Stimulated activated CD4-positive, alpha-beta T cell treated with anti-CD3 and anti-CD28 coated beads, Interleukin-1b, Interleukin-23, amount 100 ng/mL, for 24 hours (primary cell): ENCODE measurements at places on chromosomes 3 and 15.

DNA sequence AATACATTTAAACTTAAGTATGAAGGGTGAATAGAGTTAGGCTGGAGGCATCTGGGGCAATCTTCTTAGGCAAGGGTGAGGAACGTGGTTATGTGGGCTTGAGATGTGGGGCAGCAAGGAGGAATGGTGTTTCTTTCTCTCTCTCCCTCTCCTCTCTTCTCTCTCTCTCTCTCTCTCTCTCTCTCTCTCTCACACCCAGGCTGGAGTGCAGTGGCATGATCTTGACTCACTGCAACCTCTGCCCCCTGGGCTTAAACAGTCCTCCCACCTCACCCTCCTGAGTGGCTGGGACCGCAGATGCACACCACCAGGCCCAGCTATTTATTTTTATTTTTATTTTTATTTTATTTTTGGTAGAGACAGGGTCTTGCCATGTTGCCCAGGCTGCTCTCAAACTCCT lies 4.0 kb upstream of the MGA start:
- DNase-seq: no peak

- DNase-seq: no peak
Measured at GRCh38 chr3:36373084-36373483, 7.2 kb upstream of the STAC start.

DNA sequence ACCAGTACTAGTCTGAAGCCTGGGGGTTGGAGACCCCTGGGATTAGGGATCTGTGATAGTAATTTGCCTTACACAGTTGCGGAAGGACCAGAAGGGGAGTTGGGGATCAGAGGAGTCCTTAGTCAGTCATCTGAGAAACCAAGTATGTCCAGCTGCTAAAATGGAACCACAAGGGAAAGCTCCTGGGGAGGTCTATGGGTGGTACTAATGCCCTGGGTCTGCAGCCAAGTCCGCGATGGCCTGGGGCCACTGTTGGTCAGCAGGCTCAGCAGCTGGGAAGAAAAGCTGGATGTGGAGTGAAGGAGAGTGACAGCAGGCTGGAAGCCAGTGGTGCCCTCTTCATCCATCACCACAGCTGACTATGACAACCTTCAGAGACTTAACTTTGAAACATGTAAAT lies 2.2 kb upstream of the ANKDD1A start:
- DNase-seq: no peak

DNA sequence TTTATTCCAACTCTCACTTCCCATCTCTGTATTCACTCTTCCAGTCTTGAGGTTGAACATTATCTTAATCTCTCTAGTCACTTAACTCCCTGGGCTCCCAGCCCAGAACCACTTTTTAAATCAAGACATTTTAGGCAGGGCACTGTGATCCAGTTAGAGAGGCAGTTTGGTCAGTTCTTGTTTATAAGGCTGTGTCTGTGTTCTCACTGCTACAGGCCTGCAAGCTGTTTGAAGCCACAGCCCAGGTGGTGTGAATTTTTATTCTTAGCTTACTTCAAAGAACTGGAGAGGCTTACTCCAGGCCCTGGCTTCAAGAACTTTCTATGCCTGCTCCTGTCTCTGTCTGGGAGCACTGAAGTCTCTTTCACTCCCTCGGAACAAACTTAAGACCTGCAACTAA lies 906.1 kb downstream of the CADM2 start:
- no peak for DNase-seq
